ENCODE measurements at places on chromosomes 1 and 21.

DNA sequence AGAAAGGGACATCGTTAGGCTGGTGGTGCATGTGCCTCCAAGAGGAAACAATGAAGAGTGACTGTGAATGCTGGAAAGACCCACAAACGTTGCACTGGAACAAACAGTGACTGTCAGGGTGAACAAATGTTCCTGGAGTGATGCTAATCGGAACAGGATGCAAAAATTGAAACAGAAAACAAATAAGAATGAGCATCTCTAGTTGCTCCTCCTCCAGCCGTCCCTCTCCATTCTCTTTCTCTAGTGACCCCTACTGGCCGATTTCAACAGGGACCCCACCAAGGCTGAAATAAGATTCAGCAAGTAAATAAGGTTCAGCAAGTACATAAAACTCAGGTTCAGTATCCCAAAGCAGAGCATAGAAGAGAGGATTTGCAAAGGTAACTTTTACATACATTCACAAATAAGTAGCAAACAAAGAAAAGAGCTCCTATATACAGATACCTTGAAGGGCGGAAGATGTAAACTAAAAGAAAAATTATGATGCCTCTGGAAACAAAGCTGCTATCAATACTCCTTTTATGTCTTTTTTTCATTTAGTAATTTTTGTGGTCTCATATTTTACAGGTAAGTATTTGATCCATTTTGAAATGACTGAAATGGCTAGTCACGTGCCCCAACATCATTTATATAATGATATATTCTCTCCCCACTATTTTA lies 836.1 kb upstream of the ADAMTS5 start:
- DNase-seq, result peak; percentile 8

DNA sequence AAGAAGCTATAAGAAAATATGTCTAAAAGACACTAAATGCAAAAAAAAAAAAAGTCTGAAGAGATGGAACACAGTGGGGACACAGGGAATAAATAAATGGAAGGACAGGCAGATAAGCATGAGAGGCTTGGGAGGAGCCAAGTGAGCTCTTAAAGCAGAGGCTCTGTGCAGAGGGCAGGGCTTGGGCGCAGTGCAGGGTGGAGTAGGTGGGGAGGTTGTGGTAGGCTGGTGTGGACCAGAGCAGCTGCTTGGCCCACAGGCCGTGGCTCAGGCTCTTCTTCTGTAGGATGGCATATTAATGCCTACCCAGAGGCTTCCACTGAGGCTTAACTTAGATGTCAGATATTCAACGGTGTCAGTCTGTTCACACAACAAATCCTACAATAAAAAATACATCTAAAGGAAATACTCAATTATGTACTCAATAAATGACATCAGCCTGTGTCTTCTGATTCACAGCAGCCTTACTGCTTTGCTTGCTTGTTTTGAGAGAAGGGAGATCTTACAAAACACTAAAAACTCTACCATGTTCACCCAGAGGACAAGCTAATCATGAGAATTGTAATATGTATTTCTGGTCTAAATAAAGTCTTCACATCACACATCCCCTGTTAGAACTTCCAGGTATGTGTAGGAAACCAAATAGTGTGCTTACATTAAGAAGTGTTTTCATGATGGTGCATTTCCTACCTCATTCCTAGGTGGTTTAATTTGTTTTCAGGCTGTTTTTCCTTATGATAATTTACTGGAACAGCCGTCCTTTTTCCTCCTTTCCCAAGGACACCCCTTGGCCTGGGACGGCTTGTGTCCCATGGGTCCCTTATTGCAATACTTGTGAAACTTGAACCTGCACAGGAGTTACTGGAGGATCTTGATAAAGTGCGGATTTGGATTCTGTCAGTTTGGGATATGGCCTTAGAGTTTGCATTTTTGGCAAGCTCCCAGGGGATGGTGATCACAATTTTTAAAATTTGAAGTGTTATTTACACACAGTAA lies 24.9 kb downstream of the DIP2A start:
- DNase-seq, result no peak

DNA sequence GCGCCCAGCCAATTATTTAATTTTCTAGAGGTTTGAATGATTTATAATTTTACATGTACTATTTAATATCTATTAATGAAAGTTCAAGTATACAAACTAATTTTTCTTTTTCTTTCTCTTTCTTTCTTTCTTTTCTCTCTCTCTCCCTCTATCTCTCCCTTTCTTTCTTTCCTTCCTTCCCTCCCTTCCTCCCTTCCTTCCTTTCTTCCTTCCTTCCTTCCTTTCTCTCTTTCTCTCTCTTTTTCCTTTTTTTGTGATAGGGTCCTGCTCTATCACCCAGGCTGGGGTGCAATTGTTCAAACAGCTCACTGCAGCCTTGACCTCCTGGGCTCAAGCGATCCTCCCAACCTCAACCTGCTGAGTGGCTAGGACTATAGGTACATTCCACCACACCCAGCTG lies 16.1 kb upstream of the KIF14 start:
- DNase-seq, result no peak

DNA sequence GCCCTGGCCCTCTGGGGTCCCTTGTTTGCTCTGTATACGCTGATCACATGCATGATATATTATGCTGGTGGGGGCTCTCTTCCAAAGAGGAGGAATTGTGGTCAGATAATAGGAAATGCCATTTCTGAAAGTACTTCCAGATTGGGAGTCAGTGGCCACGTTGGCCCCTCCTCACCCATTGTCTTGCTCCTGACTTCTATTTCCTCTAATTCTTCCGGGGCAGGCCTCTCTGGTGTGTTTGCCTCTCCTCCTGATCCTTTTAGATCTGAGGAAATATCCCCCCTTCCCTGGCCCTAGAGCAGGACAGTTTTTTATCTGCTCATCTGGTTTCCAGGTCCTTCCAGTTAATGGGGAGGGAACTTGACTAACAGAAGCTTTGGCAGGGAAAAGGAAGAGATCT lies 2.9 kb downstream of the VANGL2 start:
- no peak for DNase-seq

GRCh38 chr1:17618558-17619247 lies 79.2 kb downstream of the ARHGEF10L start:
- no peak for DNase-seq

DNA sequence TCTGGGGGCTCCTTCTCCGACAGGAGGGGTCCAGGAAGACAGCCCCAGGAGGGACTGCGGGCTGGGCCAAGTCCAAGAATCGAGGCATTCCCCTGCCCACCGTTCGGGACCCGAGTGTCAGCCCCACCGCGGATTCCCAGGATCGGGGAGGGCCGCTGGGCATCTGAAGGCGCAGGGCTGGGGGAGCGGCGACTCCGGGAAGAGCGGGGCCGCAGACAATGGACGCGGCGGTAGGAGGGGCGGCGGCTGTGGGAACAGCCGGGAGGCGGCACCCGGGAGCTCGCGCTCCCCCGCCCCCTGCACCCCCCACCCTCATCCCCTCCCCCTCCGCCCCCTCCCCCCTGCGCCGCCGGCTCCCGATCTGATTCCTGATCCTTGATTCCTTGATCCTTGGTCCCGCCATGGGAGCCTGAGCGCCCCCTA lies at the start of gene VANGL2:
VANGL2 (plus strand) TSS at position 342 of the 423 bp plus-strand sequence. CDS start 15,274 bp downstream, outside the sequence.
- peak; percentile 63 for DNase-seq

DNA sequence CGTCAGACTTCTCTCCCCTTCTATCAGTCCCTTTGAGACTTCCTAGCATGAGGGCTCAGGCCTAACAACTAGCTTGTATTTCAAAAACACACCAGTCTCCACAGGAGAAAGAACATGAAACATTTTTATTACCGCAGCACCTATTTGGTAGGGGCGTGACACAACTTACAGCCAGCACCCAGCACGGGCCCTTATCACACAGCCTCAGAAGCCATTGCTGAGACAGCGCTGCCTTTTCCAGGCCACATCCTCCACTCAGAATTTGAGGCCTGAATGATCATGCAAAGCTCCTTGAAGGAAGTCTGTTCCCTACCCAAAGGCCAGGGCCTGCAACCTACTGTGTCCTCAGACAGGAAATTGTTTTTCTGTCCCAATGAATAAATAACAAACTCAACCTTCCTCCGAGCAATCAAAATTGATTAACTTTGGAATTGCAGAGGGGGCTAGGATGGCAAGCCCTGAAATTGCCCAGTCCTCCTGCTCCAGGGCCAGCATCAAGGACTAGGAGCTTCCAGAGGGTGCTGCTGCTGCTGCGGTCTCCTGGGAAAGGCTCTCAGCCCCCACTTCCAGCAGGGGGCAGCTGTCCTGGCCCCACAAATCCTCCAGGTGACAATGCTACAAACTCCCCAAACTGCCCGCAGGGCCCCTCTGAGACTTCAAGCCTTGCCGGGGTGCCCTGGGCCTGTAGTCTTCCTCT lies 94.3 kb upstream of the GALNT2 start:
- DNase-seq, result no peak

DNA sequence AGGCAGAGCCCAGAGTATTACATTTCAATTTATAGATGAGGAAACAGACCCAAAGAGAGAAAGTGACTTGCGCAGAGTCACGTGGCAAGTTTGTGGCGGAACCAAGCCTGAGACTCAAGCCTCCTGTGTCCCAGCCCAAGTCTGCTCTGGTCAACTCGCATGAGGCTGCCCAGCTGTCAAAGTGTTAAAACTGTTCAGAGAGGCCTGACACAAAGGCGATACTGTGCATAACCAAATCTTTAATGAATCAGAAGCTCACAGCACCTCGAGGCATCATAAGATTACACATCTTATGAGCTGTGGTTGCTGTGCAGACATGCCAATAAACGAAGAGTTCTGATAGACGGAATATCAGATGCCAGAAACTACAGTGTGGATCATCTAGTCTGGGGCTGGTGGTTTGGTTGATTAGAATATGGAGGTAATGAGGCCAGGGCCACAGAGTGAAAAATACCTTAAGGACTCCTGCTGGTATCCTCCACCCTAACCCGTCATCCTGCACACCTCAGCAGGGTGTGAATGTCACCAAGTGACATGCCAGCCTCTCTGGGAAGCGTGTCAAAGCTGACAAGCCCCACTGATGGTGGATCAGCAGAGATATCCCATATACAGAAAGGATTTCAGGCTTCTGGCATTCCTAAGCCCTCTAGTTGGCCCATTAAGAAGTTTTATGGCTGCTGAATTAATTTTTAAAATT lies 42.2 kb downstream of the TNNT2 start:
- DNase-seq, result no peak

DNA sequence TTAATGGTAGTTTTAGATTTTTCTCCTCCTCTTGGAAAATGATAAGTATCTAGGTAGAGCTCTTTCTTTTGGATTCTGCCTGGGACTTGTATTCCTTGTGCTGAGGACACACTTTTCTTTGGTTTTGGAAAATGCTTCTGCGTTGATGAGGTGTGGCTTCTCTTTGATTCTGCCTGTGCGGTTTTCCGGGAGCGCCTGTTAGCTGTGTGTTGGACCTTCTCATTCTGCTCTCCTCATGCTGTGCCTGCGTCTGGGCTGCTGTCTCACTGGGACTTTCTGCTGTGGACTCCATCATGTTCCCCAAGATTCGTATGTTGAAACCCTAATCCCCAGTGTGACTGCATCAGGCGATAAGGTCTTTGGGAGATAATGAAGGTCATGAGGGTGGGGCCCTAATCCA lies 21.0 kb downstream of the C1orf174 start:
- DNase-seq, result no peak

DNA sequence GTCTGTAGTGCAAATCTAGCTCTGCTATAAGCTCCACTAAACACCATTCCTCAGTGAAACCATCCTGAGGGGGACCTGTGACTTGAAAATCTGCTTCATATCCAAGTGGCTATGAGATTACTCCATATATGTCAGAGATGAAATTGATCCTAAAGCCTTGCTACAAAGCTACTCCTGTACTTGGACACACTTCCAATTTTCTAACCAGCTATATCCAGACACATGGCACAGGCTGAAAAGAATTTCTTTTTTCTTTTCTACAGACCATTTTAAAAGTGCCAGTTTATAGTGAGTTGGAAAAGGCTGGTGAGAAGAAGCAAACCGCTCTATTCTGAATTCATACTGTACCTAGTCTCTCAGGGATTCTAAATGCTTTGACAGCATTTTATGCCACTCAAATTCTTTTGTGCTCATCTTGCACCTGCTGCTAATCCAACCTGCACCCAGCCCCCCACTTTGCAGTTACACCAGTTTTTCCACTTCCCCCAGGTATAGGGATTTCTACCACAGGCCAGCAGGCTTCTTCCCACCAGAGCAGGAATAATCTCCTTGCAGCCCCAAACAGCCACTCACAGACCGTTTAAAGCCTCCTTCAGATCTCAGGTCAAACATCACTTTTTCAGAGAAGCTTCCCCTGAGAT lies 112.5 kb downstream of the RERE start:
- peak; percentile 86 for DNase-seq

GRCh38 chr1:232430467-232430866 lies 199.5 kb downstream of the SIPA1L2 start:
- DNase-seq, result no peak

DNA sequence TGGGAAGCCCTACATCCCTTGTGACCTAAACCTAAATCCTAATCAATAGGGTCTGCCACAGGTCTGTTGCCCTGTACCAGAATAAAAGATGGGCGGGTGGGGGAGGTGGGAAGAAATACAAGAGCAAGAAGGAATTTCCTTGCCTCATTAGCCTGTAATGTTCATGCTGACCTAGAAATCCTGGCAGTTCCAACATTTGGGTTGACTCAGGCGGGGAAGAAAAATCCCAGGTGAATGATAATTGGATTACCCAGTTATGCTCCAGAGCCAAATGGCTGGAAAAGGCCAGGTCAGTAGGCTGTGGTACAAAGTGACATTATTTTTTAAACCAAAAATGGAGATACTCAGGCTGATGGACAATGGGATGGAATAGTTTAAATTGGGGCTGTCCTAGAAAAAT lies 27.3 kb upstream of the A3GALT2 start:
- DNase-seq, result no peak

- DNase-seq, result no peak
These were observed 29.7 kb upstream of the PLCH2 start for GRCh38 chr1:2446394-2446793.

DNA sequence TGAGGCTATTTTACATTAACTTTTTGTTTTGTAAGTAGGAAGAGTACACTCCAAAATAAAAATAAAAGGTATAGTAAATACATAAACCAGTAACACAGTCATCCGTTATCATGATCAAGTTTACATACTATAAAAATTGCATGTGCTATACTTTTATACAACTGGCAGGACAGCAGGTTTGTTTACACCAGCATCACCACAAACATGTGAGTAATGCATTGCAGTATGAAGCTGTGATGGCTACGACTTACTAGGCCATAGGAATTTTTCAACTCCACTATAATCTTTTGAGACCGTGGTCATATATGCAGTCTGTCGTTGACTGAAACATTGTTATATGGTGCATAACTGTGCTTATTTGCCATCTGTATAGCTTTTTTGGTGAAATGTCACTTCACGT lies 106.2 kb downstream of the CENPF start:
- no peak for DNase-seq

- no peak for DNase-seq
These were observed 44.7 kb upstream of the DISC1 start for GRCh38 chr1:231581859-231582258.

DNA sequence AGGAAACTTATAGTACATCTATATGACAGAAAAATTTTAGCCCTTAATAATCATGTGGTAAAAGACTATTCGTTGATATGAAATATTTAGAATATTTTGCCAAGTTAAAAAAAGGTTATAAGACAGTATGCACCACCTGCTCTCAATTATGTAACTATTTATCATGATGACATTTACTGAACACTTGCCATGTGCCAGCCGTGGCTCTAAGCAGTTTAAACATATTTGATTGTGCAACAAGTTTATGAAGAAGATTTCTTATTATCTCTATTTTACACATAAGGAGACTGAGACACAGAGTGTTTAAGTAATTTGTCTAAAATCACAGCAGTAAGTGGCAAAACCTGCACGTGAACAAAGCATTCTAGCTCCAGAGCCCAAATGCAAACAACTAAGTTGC lies 199.3 kb upstream of the JUN start:
- DNase-seq, result no peak

- DNase-seq, result no peak
These were observed 19.0 kb upstream of the LRRC52 start for GRCh38 chr1:165524639-165525285.
